ENCODE measurements at places on chromosomes 3 and 15.

DNA sequence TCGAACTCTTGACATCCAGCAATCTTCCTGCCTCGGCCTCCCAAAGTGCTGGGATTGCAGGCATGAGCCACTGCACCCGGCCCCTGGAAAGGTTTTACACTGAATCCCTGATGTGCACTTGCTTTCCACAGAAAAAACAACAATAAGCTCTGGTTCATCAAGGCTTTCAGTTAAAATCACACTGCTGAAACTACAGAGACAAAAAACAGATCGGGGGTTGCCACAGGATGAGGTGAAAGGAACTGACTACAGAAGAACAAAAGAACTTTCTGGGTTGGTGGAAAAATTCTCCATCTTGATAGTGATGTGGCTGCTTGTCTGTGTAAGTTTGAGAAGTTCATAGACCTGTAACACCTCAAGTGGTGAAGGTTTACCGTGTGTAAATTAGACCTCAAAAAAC, 2.9 kb downstream of the RAB43 start:
- DNase-seq: no peak

DNA sequence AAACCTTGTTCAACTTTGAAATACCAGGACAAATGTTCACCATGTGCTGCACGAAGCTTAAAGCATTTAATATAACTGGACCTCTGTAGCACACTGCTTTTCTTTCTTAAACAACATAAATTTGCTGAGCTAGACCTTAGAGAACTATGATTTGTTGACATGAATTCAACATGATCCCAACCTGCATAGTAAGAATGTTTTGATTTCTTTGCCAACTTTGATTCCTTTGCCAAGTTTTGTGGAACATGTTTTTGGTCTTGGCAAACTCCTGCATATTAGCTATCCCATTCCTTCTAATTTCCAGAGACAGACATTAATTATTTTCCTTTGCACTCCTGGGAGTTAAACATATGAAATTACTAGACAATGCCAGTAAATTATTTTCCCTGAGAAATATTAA, 197.2 kb upstream of the RBMS3 start:
- no peak for DNase-seq

DNA sequence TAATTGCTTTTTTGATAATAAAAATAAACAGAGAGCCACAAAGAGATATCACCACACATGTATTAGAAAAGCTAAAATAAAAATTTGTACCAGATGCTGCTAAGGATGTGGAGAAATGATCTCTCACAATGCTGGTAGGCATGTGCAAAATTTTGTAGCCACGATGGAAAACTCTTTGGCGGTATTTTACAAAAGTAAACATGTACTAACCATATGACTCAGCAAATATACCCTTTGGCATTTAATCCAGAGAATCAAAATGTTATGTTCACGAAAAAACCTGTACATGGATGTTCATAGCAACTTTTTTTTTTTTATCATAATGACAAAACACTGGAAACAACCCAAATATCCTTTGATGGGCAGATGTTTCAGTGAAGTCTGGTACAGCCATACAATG, 261.2 kb downstream of the LPP start:
- DNase-seq: no peak

- DNase-seq: peak; percentile 54
Observed at GRCh38 chr3:55330756-55331155, 156.3 kb downstream of the WNT5A start.

DNA sequence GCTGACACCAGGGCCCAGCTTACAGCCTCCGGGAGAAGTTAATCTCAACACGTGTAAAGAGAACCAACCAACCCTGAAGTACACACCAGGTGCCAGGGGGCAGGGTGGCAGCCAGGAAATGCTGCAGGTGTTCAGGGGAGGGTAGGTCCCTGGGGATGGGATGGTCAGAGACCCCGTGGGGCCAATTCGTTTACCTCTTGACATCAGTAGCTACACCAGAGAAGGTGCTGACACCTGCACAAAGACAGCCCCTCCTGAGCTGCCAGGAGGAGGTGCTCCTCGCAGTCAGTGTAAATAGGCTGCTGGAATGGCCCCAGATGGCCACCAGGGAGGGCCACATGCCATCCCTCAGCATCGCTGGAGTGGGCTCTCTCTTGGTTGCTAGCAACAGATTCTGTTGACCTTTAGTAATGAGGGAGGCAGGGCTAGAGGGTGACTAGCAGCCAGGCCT, 52.8 kb downstream of the CORO2B start:
- DNase-seq: no peak

- no peak for DNase-seq
Observed at GRCh38 chr15:74261685-74262084, 25.6 kb downstream of the CCDC33 start.

DNA sequence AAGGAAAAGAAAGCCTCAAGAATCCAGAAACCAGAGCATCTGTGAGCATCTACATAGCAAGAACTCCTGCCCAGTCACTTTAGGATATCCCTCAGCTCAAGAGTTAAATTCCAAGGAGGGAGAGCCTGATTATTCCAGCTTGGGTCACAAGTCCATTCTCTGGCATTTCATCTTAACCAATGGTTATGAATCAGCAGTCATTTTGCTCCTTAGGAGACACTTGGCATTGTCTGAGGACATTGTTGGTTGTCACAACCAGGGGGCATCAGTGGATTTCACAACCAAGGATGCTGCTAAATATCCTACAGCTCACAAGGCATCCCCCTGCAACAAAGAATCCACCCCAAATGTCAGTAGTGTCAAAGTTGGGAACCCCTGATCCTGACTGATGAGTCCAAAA, 51.0 kb upstream of the LMCD1 start:
- no peak for DNase-seq

DNA sequence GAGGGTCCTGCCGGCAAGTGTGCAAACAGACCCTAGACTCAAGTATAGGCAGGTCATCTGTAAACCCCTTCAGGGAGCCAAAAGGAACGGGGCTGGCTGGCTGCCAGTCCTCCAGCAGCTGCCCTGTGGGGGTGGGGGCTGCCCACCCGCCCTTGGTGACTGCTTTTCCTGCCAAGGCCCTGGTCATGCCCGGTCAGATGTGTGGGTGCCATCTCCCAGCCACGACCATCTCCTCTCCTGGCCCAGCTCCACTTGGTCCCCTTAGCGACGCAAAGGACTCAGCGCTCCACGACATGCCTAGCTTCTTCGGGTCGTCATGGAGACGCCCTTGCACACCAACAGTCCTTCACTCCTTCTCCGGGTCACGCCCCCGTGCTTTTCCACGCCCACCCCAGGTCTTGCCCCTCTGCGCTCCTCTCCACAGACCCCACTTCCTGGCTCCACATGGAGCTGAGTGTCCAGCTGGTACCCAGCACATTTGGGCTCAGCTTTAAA, 2.4 kb downstream of the MUC4 start:
- no peak for DNase-seq

DNA sequence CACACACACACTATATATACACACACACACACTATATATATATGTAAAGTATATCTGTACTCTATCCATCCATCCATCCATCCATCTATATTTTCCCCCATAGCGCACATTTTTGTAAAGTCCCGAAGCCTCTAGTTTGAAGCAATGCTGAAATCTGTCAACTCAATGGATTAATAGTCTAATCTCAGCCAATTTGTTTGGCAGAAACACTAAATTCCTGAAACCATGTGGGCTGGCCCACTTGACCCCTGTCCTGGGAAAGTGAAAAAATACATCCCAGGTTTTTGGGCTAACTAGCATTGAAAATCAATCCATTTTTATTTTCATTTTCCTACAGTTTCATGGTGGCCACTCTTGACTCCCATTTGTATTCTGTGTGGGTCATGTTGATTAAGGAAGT, 166.7 kb downstream of the SLCO3A1 start:
- DNase-seq: no peak

- no peak for DNase-seq
Observed at GRCh38 chr3:183811638-183812037, 13.7 kb downstream of the MAP6D1 start.

GRCh38 chr15:52232327-52232726, 41.1 kb upstream of the GNB5 start:
- no peak for DNase-seq

GRCh38 chr15:78537266-78537905, 2.9 kb upstream of the PSMA4 start:
- DNase-seq: no peak

DNA sequence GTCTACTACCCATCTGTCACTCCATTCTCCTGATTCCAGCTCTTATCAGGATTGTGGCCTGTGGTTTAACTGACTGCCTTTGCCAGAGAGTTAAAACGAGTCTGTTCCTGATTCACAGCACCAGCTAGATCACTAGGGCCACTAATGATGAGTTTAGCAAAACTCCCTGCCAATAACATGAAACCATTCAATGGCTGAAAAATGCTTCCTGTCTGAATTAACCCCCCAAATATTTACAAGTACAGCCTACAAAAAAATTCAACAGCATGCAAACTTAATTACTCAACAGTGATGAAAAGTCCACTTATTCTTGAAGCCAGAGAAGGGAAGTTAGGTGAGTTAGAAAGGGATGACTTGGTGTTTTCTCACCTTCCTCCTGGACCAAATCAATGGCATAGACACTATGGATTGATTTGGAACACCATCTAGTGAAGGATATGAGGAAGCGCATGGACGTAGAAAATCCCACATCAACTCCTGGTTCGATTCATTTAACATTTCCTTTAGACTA, 141.4 kb downstream of the TGFBR2 start:
- peak; percentile 70 for DNase-seq

GRCh38 chr15:94247789-94248638, 16.7 kb downstream of the MCTP2 start:
- no peak for DNase-seq

DNA sequence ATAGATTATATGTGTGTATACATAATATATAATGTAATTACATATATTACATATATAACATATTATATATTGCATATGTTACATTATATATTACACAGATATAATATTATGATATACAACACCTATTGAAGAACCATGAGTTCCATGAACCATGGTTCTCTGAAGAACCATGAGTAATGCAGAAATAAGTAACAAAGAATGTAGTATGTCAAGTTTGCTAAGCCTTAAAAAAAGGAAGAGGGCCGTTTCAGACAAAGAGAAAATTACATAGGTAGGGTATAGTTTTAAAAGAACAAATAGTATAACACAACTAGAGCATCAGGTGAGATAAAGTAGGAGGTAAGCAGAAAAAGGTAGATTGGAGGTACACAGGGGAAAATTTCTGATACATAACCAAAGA, 177.0 kb downstream of the FGF12 start:
- no peak for DNase-seq

GRCh38 chr15:26624128-26624527, 148.7 kb downstream of the GABRB3 start:
- DNase-seq: no peak

DNA sequence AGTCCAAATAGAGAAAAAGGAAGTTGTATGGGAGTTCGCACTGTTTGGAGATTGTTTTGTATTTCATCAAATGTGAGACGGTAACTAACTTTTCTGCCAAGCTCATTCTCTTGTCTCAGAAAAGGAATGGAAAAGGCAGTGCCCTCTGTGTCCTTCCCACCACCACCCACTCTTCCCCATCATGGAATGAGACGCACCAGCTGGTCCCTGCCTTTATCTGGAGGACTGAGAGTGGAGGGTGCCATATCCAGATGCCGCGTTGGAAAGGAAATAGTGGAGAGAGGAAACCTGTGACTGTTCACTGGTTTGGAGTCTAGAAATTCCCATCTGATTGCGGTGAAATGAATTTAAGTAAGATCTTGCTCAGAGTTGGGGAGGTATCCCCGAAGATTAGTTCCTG, 3.7 kb upstream of the CCK start:
- DNase-seq: no peak

DNA sequence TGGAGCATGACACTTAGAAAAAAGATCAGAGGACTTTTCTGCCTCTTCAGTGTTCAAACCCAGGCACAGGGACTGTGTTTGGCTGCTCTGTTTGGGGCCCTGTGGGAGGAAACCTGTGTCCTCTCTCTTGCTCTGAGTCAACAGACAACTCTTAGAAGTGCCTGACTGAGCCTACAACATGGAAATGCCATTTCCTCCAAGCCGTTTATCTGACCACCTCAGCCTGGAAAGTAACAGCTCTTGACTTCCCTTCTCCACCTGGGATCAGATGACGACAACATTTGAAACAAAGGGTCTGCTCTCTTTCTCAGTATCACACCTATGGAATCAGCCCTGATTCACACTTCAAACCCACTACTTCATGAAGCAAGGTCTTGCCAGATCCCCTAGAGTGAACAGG, 91.3 kb upstream of the CTDSPL start:
- no peak for DNase-seq

DNA sequence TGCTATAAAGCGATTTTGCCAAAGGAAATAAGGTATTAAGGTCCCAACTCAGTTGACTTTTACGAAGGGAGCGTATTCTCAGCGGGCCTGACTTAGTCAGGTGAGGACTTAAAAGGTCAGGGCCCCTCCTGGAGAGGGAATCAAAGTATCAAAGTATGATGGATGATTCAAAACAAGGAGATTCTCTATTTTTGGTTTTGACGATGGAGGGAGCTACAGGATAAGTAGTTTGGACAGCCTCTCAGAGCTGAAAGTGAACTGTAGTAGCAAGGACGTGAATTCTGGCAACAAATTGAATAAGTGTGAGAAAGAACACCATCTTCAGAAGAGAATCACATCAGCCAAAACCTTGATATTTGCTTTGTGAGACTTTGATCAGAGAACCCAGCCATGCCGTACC, 1186.5 kb downstream of the SI start:
- DNase-seq: no peak

DNA sequence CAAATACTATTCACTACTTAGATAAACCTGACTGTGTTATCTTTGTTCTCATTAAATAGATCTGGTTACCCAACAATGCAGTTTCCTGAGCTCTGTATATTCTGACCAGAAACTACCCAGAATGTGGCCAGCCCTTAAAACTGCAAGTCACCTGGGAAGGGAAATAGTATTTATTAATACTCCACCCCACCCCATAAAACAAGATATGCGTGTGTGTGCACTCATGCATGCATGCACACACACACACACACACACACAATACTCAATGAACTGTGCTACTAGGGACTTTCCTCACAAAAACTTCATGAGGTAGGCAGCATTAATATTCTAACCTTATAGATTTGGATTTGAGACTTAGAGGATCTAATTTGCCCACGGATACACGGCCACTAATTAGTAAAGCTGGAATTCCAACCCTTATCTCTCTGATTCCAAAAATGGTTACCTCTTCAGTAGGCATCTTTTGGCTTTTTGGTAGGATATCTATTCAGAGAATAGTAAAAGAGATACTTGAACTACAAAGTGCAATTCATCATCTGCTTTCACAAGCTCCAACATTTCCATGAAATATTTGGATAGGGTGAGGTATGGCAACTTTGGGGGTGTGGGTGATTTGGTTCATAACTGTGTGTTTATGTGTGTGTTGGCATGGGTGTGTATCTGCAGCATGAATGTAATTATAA, 197.0 kb upstream of the CFAP20DC start:
- DNase-seq: no peak

DNA sequence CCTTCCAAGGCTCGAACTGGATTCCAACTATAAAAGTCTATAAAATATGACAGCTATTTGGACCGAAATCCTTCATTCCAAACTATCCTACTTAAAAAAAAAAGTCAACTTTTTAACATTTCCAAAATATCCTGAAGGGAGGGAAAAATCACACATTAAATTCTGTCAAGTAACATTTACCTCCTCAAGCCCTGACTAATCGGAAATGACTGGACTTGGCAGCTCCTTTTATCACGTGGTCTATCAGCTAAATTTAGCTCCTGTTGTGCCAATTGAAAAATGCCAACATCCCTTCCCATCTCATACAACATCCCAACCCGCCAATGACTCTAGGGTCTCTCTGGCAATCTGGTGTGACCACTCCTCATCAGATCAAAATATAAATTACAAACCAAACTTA, 297.9 kb downstream of the FHIT start:
- DNase-seq: no peak

- DNase-seq: no peak
Observed at GRCh38 chr3:106533093-106533787, 664.4 kb upstream of the CBLB start.

- no peak for DNase-seq
Observed at GRCh38 chr15:38857814-38858213, 293.2 kb upstream of the RASGRP1 start.
